ENCODE measurements at places on chromosomes 7 and 10. TPM values are rescaled to one million over a fixed set of nuclear protein-coding genes. Genes with fewer than 3 reads are reported as not detected.
A peak's percentile ranks its signal among the peaks of the same experiment; 100 is the strongest.

GRCh38 chr10:130220251-130221185, 84.3 kb downstream of the GLRX3 start:
- DNase-seq, result no peak

DNA sequence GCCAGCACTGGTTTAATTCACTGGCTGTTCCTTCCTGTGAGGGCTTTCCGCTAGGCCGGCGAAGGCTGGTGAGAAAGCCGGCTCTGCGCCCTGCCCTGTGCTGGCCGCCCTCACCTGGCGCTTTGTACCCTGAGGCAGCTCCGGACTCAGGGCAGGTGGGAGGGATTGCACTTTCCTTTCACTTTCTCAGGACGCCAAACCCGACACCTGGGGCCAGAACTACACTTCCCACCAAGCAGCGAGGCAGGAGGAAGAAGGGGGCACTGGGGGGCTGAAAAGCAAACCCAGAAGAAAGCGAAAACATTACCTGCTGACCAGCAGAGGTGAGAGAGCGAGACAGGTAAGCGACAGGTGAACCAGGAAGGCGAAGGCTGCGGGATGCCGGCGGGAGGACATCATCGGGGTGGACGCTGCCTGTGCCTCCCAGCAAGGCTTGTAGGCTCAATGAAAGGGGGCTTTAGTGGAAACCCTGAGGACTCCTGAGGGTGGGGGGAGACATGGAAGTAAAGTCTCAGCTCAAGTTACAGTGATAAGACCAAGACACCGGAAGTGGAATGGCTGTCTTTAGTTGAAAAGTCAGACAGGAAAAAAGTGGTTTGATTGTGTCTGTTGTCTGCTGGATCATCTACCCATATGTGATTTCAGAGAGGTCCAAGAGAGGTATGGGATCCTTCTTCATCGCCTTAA, at the start of gene RAB19:
TSS of gene RAB19 (plus strand) at position 181 of the 687 bp plus-strand sequence. CDS start 3,589 bp downstream, outside the sequence.
- DNase-seq, result peak; percentile 40

DNA sequence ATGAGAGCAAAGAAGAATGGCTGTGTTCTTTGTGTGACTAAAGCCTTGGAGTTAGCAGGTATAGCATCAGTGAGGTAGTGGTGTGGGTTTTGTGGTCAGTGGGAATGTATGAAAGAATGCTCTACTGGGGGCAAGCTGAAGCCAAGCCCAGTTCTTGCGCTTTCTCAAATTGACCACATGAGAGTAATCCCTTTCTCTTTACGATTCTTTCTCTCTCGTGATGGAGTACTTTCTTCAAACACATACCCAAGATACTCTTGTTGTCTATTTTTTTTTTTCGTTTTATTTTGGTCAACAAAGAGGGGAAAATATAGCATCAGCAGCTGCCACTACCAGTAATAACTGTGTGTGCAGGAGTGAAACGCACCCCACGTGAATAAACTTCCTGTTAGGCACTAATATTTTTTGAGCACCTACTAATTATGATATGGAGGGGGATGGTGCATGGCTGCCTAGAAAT, 8.4 kb upstream of the PANK1 start:
- no peak for DNase-seq

The COL26A1 gene
- polyA plus RNA-seq, result not detected

The PARD3 gene
- polyA plus RNA-seq, result 0.05 TPM

The TMEM140 gene
- polyA plus RNA-seq, result 31.7 TPM

The HIF1AN gene
- polyA plus RNA-seq, result 23.2 TPM

The STX1A gene
- polyA plus RNA-seq, result 2.3 TPM

DNA sequence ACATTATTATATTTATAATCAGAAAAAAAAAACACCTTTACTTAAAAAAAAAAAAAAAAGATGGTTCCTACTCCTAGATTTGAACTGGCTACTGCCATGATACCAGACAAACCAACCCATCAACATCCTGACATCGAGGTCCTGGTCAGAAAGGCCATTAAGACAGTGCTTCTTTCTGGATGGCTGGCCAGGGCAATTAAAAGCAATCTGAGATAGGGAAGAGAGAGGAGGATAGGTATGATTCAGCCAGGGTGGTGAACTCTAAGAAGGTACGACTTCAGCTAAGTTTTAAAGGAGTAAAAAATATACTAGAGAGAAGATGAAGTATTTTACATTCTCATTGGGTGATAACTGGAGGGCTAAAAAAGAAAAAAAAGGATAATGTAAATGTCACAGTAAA, 139.0 kb downstream of the DOCK4 start:
- no peak for DNase-seq

DNA sequence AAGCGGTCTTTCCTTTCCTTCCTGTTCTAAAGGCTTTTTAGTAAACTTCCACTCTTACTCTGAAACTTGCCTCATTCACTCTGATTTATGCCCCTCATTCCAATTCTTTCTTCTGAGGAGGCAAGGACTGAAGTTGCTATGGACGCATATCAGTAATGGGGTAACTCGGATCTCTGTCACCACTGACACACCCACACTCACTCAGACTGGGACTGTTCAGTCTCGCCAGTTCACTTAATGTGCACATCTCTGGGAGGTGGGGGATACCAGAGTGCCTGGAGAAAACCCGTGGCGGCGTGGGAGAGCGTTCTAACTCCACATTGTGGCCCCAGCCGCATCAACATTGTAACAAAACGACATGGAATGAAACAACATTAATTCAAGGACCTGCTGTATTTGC, 1139.3 kb upstream of the CELF2 start:
- DNase-seq, result no peak

GRCh38 chr7:93836116-93836515, 54.4 kb downstream of the TFPI2 start:
- DNase-seq, result no peak

The AOC1 gene
- polyA plus RNA-seq, result not detected

GRCh38 chr10:43214071-43214955, 52.6 kb downstream of the RASGEF1A start:
- no peak for DNase-seq

- DNase-seq, result no peak
These were observed 749.7 kb upstream of the POM121L12 start for GRCh38 chr7:52285689-52286088.

The CAV2 gene
- polyA plus RNA-seq, result not detected

DNA sequence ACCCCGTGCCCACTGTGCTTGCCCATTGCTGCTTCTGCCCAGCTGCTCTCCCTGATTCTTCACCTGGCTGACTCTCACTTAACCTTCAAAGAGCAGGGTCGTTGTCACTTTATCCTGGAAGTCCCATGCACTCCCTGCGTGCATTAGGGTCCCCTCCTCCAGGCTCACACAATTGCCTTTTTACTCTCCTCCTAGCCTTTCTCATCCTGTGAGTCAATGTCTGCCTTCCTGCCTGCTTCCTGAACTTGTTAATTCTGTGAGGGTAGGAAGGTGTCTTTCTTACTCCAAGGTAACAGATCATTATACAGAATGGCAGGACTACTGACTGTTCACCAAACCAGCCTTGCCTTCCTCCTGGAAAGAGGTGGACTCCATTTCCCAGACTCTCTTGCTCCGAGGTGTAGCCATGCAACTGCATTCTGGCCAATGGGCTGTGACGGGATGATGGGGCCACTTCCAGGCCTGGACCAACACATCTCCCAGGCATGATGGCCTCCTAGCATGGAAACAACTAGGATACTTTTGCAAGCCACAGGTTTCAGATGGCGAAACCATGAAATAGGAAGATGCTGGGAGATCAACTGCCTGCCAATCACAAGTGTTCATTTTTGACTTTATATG, 54.7 kb downstream of the ARHGAP22 start:
- DNase-seq, result no peak

GRCh38 chr10:132397671-132398565, 918 bp downstream of the PWWP2B start:
- peak; percentile 78 for DNase-seq

DNA sequence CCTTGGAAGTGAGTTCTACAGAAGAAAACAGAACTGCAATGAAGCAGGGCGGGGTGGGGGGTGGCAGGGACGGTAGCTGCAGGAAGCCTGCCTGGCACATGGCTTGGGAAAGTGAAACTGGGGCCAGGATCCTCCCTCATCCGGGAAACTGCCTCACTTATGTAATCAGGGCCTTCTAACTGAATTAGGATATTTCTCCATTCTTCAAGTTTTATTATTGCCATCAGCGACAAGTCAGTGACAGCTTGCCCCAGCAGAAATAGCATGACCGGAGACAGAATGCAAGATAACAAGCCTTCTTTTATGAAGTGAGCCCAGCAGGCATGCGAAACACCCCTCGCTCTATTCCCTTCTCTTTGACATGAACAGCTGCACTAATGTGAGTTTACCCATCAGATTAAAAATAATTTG, 77.5 kb upstream of the CACUL1 start:
- DNase-seq, result no peak

The HTR5A gene
- not detected for polyA plus RNA-seq

- DNase-seq, result peak; percentile 76
These were observed 25.0 kb downstream of the CACUL1 start for GRCh38 chr10:118729641-118730258.

DNA sequence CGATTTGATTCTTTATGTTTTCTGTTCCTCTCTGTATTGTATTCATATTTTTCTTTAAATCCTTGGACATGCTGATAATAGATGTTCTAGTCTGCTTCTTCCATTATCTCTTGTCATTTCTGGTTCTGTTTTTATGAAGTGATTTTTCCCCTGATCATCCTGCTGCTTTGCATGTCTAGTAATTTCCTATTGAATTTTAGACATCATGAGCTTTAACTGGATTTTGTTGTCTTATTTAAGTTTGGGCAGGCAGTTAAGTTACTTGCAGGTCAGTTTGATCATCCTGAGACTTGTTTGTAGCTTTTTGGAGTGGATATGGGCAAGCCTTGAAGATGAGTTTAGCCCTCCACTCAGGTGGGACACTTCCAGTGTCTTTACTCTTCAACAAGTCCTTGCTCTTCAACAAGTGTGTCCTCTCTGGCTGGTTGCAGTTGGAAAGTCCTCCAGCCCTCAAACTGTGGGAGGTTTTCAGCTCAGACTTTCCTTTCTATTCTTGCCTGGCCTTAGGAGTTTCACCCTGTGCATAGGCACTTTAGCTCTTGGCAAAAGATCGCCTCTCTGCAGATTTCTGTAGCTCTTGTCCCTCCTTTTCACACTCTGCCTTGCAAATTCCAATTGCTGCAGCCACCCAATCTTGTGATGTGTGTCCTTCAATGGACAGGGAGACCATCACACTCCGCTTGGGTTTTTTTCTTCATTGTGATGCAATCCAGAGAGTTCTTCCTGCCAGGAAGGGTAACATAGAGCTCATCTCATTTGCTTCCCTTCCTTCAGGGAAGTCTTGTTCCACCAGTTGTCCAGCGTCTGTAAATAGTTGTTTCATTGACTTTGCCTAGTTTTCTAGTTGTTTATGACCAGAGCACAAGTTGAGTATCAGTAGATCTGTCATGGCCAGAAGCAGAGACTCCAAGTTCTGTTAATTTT, 197.2 kb upstream of the SH2B2 start:
- no peak for DNase-seq

GRCh38 chr10:111015181-111015580, 61.6 kb upstream of the ADRA2A start:
- no peak for DNase-seq

DNA sequence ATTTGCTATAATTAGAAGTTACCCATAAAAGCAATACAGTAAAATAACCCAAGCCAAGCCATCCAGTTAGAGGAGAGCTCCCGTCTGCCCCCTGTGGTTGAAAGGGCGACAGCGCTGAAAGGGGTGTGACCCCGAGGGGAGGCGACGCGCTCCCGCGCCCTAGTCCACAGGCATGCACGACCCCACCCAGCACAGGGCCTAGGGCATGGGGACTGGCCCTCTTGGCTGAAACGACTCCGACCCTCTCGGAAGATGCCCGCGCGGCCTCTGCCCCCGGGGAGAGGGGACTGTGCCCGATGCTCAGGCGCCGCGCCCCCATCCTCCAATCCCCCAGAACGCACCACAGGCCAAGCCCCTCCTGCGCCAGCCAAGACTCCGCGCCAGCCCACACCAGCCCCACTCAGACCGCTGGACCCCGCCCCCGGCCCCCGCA, 64.0 kb downstream of the CSGALNACT2 start:
- DNase-seq, result peak; percentile 47

Data from naive B cell (primary cell).